Foreskin keratinocyte (primary cell): ENCODE measurements at places on chromosomes 7 and 10. TPM values are rescaled to one million over a fixed set of nuclear protein-coding genes. Genes with fewer than 3 reads are reported as not detected.

GRCh38 chr10:93346694-93347093, 135.4 kb downstream of the MYOF start:
- no peak for DNase-seq

WNT2 gene
- not detected in 2 replicates for total RNA-seq

TBC1D12 gene
- 5.1 and 6.8 TPM in 2 replicates for total RNA-seq

- no peak for DNase-seq
These were observed 8.4 kb upstream of the GBX1 start for GRCh38 chr7:151175793-151176311.

DNA sequence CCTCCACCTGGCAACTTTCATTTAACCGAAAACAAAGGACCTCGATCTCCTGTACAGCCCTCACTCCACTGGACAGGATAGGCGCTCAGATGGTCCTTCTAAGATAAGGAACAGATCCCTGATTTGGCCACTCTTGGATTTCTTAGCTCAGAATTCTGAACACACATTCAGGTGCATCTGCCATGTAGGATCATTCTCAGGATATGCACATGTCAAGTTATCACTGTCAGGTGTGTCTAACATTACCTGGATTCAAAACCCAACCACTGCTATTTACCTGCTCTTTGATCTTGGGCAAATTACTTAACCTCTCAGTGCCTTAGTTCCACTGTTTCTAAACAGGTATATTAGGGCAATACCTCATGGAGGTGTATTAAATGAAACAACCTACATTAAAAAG, 12.2 kb upstream of the ADD3 start:
- DNase-seq: no peak

LIPN gene
- not detected in 2 replicates for total RNA-seq

GRCh38 chr10:122280156-122280555, 9.1 kb downstream of the BTBD16 start:
- no peak for DNase-seq

DNA sequence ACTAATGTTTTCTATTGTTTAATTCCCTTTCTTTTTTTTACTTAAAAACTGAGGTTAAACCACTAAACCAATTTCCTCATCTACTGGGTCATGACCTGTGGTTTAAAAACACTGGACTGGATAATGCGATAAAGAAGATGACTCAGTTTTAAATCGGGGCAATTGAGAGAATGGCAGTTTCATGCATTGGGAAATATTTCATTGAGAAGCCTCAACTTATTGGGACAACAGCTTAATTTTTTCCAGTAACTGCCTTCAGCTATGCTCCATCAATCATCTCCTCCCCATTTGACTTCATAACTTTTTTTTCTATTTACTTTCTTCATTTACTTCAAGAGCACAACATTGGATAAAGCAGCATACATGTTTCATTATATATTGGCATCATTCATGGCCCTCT, 61.8 kb upstream of the MET start:
- no peak for DNase-seq

DNA sequence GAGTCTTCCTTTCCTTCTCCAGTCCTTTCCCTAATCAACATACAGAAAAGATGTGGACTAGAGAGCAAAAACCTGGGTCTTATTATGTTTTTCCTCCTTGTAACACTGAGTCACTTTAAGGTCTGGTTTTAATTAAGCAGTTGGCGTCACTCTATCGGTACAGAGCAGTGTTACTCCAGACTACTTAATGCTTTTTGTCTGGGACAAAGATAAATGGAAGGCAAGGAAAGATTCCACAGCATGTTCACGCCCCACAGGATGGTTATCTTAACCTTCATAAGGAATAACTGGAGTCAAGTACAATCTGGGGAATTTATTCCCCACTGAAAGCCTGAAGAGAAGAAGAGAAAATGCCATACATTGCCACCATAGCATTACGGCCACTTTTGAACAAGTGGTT, 145.7 kb downstream of the ELAPOR2 start:
- DNase-seq: no peak

DNA sequence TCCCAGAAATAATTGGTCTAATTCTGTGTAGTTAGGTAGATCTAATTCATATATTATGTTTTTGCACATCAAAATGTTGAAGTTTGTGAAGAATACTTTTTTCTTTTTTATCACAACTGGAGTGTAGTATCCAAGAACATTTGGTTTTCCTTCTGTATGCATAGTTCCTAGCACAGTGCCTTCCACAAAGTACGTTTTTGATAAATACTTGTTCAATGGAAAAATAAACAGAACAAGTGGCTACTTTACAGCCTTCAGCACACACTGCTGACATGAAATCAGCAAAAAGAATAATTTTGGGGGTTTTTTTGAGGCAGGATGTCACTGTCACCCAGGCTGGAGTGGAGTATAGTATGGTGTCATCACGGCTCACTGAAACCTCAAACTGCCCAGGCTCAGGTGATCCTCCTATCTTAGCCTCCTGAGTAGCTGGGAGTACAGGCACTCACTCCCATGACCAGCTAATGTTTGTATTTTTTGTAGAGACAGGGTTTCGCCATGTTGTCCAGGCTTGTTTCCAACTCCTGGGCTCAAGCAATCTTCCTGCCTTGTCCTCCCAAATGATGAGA, 27.9 kb downstream of the TARP start:
- no peak for DNase-seq

RTKN2 gene
- total RNA-seq: 1.8 and 2.6 TPM in 2 replicates

GRCh38 chr10:71277914-71278665, 41.0 kb upstream of the SLC29A3 start:
- no peak for DNase-seq

GRCh38 chr7:39741942-39742623, 118.7 kb downstream of the RALA start:
- peak; percentile 83 for DNase-seq

GRCh38 chr10:75208181-75208580, 2.4 kb upstream of the VDAC2 start:
- DNase-seq: peak; percentile 99

DNA sequence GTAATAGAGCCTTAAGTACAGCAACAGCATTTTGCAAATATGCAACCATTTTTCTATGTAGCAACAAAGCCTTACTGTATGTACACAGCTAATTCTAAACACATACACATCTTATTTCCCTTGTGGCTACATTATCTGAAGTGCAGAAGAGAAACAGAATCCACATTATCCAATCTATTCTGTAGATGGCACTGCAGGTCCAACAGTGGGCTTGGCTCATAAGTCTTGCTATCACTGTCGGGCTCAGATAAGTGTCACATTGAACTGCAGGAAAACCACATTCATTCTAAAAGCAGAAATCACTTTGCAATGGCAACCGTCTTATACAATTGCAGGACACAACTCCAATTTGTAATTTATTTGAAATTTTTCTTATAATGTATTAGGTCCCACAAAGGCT, 109.8 kb upstream of the NOBOX start:
- no peak for DNase-seq

- DNase-seq: no peak
These were observed 237.5 kb upstream of the NEBL start for GRCh38 chr10:21134645-21135022.

CTAGE8 gene
- total RNA-seq: 4.7 and 5.1 TPM in 2 replicates

- no peak for DNase-seq
These were observed 79.7 kb downstream of the ALOX5 start for GRCh38 chr10:45453639-45454255.

GRCh38 chr7:158386355-158386618, 201.3 kb downstream of the PTPRN2 start:
- DNase-seq: no peak

- DNase-seq: no peak
These were observed 26.3 kb downstream of the IGF2BP3 start for GRCh38 chr7:23443974-23444373.

- no peak for DNase-seq
These were observed 42.0 kb downstream of the COL1A2 start for GRCh38 chr7:94436700-94437099.

GRCh38 chr7:65946904-65947303, 35.1 kb downstream of the GUSB start:
- DNase-seq: peak; percentile 17

- no peak for DNase-seq
These were observed at the start of gene KMT2C for GRCh38 chr7:152435384-152436110. Gene KMT2C (minus strand): TSS chr7:152436003. CDS start chr7:152435786, 217 bp downstream.

- DNase-seq: peak; percentile 33
These were observed 1.3 kb downstream of the VSIR start for GRCh38 chr10:71771821-71772617.

SLC18A3 gene
- not detected in 2 replicates for total RNA-seq

GRCh38 chr10:49742683-49743463, 19.2 kb downstream of the OGDHL start:
- DNase-seq: no peak

NPS gene
- total RNA-seq: not detected in 2 replicates

RASSF4 gene
- 0.21 and 0.51 TPM in 2 replicates for total RNA-seq

- DNase-seq: no peak
These were observed 157.0 kb downstream of the DNAJB6 start for GRCh38 chr7:157493776-157494175.

DNA sequence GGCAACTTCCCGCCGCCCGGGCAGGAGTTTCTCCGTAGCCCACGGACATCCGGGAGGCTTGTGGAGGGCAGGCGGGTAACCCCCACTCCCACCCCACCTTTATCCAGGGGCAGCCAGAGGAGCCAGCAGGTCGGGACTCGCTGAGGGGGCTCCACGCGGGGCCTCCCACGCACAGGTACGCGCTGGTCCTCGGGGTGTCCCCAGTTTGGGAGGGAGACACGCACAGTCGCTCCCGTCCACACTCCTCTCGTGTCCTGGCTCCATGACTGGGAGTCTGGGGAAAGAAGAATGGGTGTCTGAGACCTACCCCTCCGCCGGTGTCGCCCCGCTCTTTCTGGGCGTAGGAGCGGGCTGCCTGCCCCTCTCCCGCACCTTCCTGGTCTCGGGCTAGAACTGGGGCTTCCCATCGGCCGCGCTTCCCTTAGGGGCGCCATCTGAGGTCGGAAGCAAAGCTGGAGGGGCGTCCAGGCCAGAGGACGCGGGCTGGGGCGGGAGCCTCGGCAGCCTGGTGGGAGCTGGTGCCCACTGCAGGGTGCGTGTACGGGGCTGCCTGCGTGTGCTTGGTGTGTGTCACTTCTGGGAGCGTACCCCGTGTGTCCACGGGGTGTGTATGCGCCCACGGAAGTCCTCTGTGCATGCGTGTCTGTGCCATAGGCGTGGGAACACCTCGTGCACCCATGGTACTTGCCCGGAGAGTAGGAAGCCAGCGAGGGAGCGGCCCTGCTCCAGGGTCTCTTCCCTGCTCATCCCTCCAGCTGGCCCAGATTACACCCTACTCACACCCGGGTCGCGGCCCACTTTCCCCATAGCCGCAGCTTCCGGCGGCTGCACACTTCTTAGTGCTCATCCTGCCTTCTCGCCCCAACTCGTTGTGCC, 73.0 kb upstream of the LEP start:
- no peak for DNase-seq
